HFFc6 (cell line): ENCODE measurements at places on chromosomes 13 and 19. TPM values are rescaled to one million over a fixed set of nuclear protein-coding genes. Genes with fewer than 3 reads are reported as not detected.

Gene KRTDAP
- total RNA-seq, result not detected in 3 replicates

Gene METTL21C
- total RNA-seq, result not detected in 3 replicates

DNA sequence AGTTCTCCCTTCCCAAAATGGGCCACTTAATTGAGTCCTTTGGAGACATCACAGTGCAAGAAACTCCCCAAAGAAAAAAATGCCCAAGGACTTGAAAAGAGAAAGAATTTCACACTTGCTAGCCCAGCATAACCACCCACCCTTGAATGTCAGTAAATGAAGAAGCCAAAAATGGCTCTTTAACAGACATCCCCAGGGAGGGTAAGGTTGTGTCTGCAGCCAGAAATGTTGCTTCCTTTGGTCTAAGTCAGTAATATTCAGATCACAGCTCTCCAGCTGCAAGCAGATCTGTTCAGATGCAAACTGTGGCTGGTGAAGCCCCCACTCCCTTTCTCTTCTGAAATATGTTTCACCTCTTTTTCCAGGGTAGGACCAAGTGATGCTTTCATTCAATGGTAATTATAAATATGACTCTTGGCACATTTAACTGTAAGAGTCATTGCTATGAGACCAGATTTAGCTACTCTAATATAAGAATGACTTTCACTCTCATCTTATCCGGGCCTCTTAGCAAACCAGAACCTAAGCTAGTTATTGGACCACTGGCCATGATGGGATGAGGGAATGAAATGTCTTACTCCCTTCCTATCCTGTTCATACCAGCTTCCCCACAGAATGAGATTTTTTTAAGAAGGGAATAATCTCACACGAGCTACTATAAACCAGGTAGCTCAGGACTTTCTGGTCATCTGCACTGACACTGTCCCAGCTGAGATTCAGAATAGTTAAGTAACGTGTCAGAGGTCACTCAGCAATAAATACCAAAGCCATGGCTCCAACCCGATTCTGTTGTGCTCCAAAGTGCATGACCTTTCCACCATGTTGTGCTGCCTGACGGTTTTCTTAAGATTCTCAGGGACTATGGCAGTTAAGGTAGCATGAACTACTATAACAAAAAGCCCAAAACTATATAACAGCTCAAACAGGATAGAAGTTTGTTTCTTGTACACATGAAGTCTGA is 234.1 kb downstream of the FOXO1 start:
- DNase-seq, result no peak

Gene SIAH3
- not detected in 3 replicates for total RNA-seq

DNA sequence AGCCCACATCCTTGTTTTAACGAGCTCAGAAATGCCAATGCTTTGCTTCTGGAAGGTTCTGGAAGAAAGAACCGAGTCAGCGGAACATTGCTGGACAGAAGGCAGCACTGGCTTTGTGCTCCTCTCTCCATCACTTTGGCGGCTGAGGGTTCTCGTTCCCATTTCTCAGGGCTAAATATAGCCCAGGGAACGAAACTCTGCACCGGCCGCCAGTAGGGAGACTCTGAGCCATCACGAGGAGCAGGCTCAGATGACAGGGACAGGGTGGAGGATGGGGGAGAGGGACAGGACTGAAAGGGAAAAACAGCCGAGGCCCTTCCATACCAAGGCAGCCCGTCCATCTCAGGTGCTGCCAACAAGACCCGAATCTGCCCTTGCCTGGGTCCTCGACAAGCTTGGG is 166.4 kb downstream of the CACNA1A start:
- no peak for DNase-seq

DNA sequence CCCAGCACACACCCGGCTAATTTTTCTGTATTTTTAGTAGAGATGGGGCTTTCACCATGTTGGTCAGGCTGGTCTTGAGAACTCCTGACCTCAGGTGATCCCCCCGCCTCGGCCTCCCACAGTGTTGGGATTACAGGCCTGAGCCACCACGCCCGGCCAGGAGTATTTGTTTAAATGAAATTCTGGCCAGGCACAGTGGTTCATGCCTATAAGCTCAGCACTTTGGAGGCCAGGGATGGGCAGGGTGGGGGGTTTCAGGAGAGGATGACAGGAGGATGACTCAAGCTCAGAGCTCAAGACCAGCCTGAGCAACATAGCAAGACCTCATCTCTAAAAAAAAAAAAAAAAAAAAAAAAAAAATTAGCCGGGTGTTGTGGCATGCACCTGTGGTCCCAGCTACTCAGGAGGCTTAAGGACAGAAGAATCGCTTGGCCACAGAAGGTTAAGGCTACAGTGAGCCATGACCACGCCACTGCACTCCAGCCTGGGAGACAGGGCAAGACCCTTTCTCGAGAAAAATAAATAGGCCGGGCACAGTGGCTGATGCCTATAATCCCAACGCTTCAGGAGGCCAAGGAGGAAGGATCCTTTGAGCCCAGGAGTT is 8.2 kb upstream of the DHDH start:
- peak; percentile 75 for DNase-seq

Gene CYP4F22
- total RNA-seq, result not detected in 2 replicates

DNA sequence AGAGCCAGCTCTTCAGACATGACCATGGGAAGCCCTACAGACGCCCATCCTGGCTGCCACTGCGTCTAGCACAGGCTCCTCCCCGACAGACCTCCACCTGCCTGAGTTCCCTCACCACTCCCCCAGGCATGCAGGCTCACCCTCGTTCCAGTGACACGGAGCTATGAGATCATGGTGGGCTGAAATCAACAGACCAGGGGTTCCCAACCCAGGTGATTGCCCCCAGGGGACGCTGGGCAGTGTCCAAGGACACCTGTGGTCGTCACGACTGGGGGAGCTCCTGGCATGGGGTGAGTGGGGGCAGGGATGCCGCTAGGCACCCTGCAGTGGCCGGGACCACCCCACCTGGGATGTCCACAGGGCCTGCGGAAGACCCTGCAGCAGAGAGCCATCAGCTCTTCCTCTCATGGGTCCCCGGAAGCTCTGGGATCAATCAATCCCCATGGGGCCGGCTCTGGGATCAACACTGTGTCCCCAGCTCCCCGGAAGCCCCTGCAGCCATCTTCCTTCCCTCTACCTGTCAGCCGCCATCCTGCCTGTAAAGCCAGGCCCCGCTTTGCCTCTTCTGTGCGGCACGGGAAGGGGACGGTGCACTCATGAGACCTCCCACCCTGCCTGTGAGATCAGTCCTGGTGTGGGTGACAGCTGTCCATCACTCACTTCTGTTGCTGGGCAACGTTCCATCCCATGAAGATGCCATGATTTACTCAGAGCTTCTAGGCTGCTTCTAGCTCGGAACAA is 12.8 kb upstream of the MADCAM1 start:
- DNase-seq, result no peak

GRCh38 chr13:60696602-60697001 is 299.6 kb downstream of the TDRD3 start:
- DNase-seq, result no peak

DNA sequence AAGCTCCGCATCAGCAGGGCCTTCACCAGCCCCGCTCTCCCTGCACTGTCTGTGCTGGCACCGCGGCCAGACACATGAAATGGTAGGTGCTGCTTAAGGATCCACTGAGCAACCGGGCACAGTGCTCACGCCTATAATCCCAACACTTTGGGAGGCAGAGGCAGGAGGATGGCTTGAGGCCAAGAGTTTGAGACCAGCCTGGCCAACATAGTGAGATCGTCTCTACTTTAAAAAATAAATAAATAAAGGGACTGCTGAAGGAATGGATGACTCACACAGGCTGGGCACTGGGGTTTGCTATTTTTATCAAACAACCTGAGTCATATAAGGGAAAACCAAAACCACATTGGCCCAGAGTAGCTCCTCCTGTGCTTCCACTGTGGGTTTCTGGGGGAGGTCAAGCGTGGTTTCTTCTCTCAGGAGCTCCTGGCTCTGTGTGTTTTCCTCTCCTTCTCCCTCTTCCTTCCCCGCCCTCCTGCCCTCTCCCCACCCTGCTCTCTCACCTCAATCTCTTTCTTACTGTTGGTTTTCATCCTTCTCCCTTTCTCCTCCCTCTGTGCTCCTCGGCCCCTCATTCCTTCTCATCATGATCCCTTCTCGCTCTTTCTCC is 21.3 kb downstream of the VRK3 start:
- peak; percentile 96 for DNase-seq

Gene LMTK3
- total RNA-seq, result 0.26 to 0.86 TPM (median 0.33 TPM) in 3 replicates

DNA sequence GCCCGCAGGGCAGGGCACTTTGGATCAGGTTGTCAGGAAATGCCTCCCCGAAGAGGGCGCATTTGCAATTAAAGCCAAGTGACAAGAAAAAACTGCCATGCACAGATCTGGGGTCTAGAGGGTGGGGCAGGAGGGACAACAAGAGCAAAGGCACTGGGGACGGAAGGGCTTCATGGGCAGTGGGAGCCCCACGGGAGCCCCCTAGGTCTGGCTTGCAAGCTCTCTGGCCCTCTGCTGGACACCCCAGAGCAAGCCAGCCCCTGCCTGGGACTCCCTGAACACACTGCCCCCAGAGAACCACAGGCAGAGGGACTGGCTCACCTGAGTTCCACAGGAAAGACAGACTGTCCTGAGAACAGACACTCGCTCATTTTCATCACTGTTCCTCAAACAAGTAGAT is 30.2 kb upstream of the C19orf12 start:
- DNase-seq, result no peak

- DNase-seq, result no peak
Measured at GRCh38 chr13:27968316-27969081, 616 bp downstream of the CDX2 start.

Gene CYP2A7
- total RNA-seq, result not detected in 3 replicates

Gene OR7A5
- not detected in 3 replicates for total RNA-seq
